ENCODE measurements at places on chromosomes 4 and X.

DNA sequence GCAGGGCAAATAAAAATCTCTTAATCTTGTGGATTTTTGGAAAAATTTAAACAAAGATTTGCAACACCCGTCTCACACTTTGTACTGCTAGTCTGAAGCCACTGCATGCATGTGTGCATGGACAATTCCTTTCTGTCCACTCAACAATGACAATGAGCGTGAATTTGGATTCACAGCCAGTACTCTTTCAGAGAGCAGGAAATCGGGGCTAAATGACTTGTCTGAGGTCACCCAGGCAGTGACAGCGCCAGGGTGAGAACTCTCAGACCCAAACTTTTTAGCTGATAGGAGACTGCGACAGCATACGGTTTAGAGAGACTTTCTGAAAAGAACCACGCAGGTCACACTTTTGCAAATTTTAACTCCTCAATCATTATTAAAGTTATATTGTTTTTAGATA is 90.9 kb downstream of the ZNF827 start:
- DNase-seq: no peak

- no peak for DNase-seq
These were observed 44.1 kb upstream of the SEC24B start for GRCh38 chr4:109389369-109390114.

- no peak for DNase-seq
These were observed 2.4 kb downstream of the NKX3-2 start for GRCh38 chr4:13541720-13542576.

GRCh38 chrX:39367416-39367815 is 566.2 kb downstream of the MID1IP1 start:
- no peak for DNase-seq

DNA sequence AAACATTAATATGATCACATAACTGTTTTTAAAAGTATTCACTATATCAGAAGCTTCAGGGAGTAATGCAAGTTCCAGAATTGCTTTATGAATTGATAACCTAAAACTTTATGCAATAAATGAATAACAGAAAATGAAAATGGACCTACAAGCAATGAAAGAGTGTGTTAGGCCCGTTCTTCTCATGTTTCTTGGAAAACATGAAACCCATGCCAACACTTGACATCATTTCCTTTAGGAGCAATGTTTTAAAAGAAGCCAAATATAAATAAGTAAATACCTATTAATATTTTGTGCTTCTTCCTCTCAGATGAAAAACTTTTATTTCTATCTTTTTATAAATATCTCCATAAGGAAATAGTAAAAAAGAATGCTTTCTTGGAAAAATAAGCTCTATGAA is 123.0 kb upstream of the GALNT7 start:
- DNase-seq: no peak

GRCh38 chr4:125961626-125962025 is 646.9 kb downstream of the FAT4 start:
- no peak for DNase-seq

- no peak for DNase-seq
These were observed 117.0 kb downstream of the RNF150 start for GRCh38 chr4:141016117-141016798.

Data from T-helper 1 cell (primary cell).